NCI-H774 (cell line): ENCODE measurements at places on chromosomes 3 and 15.

DNA sequence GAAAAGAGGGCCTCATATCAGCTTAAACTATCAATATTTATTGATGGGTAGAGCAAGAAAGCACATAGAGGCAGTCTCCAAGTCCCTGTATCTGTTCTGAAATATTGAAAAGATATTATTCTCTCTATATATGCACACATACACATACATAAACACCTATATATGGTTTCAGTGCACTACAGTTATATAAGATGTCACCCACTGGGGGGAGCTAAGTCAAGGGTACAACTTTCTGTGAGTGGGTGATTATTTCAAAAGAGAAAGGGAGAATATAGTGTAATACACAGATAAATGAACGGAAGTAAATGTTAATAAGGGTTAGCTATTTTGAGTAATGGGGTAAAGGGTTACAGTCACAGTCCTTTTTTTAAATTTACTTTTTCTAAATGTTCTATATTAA is 8.8 kb downstream of the SNTN start:
- DNase-seq, result no peak

- DNase-seq, result no peak
Measured at GRCh38 chr3:112424394-112424793, 74.9 kb downstream of the BTLA start.

GRCh38 chr3:191366675-191367074 is 36.3 kb upstream of the UTS2B start:
- no peak for DNase-seq

DNA sequence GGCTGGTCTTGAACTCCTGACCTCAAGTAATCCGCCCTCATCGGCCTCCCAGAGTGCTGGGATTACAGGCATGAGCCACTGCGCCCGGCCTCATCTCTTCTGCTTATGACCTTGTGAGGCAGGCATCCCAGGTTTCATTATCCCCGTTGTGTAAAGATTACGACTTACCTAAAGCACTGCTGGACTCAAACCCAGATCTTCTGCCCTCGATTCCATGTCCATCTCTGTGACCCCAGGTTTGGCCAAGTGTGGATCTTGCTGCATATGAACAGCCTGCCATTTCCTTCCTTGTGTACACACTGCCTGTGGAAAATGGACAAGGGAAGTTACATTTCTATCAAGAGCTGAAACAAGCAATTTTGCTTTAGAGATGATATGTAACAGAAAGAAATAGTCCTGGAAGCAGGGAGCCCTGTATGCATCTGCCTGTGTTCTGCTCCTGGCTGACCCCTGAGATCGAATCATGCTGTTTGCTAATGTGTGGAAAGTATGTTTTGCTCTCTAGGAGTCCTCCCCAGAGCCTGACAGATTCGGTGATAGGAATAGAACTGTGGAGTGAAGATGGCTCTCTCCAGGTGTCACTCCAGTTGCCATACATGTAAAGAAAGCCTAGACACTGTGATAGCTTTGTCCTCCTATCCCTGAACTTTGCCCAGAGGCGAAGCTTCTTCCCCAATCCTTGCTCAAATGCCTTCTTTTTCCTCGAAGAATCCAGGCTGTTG is 11.8 kb upstream of the LIPC start:
- no peak for DNase-seq

DNA sequence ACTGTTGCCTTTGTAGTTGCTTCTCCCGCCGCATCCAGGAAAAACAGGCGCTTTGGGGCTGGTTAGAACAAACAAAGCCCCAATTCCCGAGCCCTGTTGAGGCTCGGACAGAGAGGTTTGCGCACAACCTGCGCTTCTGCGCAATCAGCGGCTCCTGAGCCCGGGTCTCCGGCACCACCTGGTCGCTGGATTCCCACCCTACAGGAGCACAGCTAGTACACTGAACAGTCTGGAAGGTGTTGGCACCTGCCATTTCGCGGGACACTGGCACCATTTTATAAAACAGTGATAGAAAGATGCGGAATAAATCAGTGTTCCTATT is 13.8 kb downstream of the ZIC4 start:
- no peak for DNase-seq

DNA sequence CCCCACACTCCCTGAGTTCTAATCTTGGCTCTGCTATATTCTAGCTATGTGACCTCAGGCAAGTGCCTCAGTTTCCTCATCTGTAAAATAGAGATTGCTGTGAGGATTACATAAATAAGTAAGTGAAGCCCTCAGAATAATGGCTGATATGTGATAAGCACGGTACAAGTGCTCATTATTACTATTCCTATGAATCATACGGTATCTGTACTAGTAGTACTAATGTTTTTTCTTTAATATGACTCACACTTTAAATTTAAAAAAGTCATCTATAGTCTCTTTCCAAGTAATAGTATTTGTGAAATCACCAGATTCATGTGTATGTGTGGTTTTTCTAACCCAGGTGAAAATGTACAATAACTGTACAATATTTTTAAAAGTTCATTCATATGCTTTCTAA is 58.7 kb downstream of the CLDN11 start:
- DNase-seq, result no peak

- no peak for DNase-seq
Measured at GRCh38 chr15:92654662-92655061, 913 bp downstream of the FAM174B start.

DNA sequence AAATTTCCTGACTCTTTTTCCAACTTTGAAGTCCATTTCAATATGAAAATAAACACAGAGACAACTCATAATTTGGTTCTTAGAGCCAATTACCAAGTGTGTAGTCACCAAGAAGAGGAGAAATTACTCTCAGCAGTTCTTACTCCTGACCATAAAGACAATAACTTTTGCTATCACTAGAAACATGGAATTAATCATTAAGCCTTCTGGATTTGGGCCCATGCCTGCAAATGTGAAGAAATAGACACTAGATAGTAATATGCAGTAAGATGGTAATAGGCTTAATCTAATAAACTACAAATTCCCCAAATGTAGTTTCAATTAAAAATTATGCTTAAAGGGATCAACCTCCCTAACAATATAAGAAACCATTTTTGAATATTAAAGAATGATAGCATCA is 185.1 kb upstream of the AGTR1 start:
- no peak for DNase-seq

DNA sequence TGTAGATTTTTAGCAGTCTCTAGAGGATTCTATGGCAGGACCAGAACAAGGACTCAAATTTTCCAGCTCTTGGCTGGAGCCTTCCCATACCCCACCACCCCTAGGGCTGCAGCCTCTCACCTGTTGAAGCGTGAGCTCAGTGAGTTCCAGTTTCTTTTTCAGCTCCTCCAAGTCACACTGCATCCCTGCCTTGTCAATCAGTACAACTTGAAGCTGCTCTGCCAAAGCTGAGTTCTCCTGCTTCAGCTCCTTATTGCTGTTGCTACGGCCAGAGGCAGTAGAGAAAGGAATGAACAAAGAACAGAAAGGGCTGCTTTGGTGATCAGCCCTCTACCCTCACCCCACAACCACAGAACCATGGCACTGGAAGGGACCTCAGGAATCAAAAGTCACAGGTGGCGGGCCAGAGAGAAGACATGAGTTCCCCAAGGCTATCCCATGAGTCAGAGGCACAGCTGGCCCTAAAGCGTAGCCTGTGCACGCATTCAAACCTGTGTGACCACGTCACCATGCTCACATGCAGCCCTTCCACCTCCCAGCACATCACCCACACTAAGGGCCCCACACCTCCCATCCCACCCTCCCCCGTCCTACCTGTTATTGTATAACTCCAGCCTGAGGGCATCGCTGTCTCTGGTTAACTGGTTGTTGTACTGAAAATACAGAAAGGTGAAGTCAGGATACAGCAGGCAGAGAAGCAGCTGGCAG is 83.3 kb upstream of the C2CD4B start:
- no peak for DNase-seq

DNA sequence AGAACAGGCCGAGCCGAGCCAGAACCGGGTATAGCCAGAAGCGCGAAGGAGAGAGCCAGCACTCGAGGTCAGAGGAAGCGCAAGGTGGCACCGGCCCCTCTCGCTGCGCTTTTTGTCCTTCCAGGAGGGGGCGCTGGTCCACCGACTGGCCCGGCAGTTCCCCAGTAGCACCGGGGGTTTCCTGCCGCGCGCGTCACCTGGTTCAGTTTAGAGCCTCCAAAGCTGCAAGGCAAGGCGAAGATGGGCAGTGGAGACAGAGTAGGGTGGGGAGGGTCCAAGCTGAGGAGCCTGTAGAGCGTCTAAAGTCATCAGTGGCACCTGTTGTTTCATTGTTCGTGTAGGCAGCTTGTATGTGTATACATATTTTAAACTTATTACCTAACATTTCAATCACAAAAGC is 7.6 kb upstream of the NR2E3 start:
- DNase-seq, result no peak

- no peak for DNase-seq
Measured at GRCh38 chr3:64445109-64445943, 220.1 kb upstream of the PRICKLE2 start.

GRCh38 chr3:60216462-60217075 is 1034.7 kb downstream of the FHIT start:
- no peak for DNase-seq

GRCh38 chr3:190238871-190239270 is 83.4 kb downstream of the CLDN1 start:
- DNase-seq, result no peak

GRCh38 chr3:71903112-71903495 is 118.2 kb upstream of the PROK2 start:
- no peak for DNase-seq

GRCh38 chr3:149958171-149958796 is 12.4 kb downstream of the PFN2 start:
- DNase-seq, result no peak

DNA sequence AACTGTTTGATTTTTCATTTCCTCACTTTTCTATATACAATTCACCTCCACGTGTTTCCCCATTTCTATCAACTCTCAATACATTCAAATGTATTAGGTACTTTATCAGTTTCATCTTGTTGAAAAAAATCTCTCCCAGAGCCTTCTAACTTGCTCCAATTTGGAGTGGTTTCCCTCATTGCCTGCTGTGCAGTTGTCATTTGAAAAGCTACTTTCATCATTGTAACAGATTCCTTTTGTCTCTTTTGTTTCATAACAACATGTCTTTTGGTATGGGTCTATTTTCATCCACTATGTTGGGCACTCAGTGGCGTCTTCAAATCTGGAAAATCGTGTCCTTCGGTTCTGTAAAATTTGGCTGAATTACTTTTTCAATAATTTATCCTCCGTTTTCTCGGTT is 75.0 kb downstream of the NR2E3 start:
- no peak for DNase-seq

GRCh38 chr3:13016721-13017255 is 56.4 kb downstream of the IQSEC1 start:
- no peak for DNase-seq

- no peak for DNase-seq
Measured at GRCh38 chr15:35725353-35725752, 179.4 kb upstream of the DPH6 start.

DNA sequence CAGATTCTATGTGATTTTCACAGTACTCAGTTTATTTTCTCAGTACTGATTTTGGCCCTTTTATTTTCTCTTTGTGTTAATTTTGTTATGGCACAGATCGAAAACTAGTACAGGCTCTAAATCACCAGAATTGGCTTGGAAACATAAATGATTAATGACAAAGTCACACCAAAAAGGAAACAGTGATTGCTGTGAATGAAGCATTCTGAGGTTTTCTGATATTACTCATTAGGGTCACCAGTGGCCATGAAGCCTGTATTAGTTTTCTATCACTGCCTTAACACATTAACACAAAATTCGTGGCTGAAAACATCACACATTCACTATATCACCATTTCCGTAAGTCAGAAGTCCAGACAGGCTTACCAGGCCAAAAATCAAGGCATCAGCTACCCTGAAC is 343.0 kb upstream of the THRB start:
- DNase-seq, result no peak

- DNase-seq, result no peak
Measured at GRCh38 chr3:16398648-16399047, 114.9 kb downstream of the RFTN1 start.

DNA sequence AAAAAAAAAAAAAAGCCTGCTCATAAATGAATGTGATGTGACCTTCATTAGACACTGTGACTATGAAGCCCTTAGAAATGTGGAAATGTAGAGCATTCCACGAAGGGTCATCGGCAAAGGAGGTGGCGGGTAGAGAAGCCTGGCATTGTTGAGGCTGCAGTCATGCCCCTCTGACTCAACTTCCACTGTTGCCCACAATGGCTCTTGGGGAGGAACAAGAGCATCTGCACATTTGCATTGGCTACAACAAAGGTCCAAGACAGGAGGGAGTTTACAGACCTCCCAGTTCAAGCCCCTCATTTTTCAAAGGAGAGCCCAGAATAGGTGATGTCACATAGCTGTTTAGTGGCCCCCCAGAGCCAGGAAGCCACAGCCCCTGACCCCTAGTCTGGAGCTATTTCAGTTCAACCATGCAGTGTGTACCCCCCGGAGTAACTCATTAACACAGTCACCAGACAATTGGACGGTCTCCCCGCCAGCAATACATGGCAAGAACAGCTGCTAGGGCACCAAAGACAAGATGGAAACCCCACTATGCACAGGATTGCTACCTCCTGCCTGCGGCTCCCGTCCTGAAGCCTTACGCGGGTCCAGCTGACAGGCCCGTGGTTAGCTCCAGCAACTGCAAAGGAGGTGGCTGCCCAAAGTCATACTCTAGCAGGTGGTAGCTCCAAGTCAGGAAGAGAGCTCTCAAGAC is 56.2 kb downstream of the SH3BP5 start:
- DNase-seq, result no peak

- DNase-seq, result no peak
Measured at GRCh38 chr3:29183346-29184087, 97.4 kb upstream of the RBMS3 start.

DNA sequence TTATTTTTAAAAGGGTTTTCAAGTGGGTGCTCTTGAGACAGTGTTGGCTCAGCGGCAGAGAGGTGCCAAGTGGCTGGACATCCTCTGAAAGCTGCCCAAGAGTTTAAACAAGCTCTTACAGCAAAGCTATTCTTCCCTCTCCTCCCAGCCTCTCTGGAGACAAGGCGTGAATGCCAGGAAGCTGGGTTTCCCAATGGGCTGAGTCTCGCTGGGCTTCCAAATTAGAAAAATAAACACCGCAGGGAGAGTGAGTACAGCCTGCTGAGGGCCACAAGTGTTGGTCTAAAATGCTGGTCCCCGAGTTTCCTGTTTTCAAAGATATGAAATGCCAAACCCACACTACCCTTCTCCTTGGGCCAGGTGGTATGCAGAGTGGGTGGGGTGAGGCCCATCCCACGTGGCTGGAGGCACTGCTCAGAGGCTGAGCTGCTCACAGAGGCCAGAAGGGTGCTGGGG is 36.4 kb downstream of the ZDHHC3 start:
- no peak for DNase-seq
